Stimulated activated CD4-positive, alpha-beta T cell treated with anti-CD3 and anti-CD28 coated beads, Interleukin-15, amount 100 ng/mL, for 1 hour (primary cell): ENCODE measurements at places on chromosomes 6 and 20.

DNA sequence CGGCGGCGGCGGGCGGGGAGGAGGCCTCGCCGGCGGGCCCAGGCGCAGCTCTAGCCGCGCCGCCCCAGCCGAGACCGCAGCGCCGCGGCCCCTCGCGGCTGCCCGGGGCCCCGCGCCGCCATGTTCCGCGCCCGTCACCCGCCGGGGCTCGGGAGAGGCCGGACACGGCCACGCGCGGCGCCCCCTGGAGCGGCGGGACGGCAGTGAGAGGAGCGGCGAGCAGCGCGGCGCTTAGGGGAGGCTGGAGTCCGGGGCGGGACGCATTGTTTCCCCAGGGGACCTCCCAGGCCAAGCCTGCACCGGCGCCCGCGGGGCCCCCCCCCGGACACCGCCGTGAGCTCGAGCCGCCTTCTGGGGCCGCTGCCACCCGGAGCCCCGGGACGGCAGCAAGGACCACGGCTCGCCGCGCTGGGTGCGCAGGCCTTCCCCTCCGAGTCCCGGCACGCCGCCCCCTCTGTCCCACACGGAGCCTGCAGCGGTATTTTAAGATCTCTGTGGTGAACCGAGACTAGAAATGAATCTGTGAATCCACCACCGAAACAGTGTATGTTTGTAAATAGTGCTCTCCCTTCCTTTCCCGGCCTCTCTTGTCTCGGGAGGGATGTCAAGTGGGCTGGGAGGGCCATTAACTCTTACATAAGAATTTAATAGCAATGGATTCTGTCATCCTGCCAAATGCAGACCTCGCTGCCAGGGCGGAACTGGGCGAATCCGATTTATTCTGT is 424 bp upstream of the KIF13A start:
- peak; percentile 9 for DNase-seq

GRCh38 chr6:38603966-38604365 is 35.8 kb downstream of the BTBD9 start:
- DNase-seq, result no peak

DNA sequence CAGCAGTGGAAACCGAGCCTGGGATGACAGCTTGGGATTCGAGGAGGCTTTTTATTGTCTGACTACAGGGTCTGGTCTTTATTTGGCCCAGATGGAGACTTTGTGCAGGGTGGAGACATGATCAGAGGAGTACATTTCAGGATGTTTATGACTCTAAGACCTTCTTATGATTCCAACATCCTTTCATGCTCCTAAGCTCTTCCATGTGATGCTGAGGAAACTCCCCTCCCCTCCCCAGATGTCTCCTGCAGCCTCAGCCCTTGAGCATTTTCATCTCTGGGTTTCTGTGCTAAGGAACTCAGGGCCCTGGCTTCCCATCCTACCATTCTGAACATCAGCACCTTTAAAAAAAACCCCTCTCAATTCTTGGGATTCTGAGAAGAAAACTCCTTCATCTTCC is 186.6 kb downstream of the SOX4 start:
- DNase-seq, result no peak

DNA sequence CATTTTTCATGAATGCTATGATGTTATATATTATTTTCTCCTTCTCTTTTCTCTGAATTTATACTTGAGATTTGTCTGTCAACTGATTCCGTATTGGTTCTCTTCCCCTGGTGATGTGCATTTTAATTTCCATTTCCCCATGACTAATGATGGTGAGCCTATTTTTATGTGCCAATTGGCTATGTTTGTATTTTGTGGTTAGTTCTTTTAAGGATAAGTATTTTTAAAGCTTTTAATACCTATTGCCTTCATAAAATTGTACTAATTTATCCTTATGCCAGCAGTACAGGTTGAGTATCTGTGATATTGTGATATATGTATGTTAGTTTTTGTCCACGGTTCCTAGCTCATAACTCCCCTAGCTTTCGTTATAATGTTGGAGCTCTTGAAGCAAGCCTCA is 2.8 kb downstream of the POLH start:
- no peak for DNase-seq
